ENCODE measurements at places on chromosomes 4 and X. TPM values are rescaled to one million over a fixed set of nuclear protein-coding genes. Genes with fewer than 3 reads are reported as not detected.

The NKX6-1 gene
- total RNA-seq: 89.6 TPM

The AFF1 gene
- total RNA-seq: 89.3 TPM

The SLC6A14 gene
- total RNA-seq: 0.51 TPM

The CCKAR gene
- 2.7 TPM for total RNA-seq

The CLGN gene
- total RNA-seq: 10.8 TPM

The PGAM4 gene
- total RNA-seq: not detected

The MTNR1A gene
- total RNA-seq: 2.6 TPM

The RPL9 gene
- total RNA-seq: 1,450 TPM

The RAB33A gene
- 0.87 TPM for total RNA-seq

The CLNK gene
- not detected for total RNA-seq

The GLRA3 gene
- 0.07 TPM for total RNA-seq

The GLUD2 gene
- total RNA-seq: 11.3 TPM

- no peak for DNase-seq
Measured at GRCh38 chr4:151114986-151115385, 15.6 kb downstream of the RPS3A start.

DNA sequence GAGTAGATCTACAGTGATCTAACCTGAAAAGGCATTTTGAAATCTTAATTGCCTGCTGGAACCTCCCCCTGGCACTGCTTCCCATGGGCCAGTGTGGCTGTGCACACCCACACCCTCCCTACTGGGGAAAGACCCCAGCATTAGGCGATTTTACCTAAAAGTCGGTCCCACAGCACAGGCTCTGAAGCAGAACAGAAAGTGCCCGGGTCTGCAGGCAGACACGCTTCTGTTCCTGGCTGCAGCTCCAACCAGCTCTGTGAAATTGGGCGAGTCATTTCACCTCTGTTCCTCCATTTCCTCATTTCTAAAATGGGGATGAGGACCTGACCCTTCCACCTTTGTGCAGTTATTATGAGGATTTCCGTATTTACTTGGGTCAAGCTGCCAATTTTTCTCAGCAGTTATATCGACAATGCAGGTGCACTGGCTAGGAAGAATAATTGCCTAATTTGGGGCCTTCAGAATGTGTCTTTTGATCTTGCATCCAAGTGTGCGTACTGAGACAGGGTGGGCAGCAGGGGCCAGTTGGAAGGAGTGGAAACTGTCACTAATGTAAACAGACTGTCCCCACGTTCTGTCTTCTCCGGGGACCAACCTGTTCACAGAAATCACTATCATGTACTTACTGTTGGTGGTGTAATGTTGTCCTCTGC, 7.1 kb downstream of the KLF3 start:
- DNase-seq: no peak

DNA sequence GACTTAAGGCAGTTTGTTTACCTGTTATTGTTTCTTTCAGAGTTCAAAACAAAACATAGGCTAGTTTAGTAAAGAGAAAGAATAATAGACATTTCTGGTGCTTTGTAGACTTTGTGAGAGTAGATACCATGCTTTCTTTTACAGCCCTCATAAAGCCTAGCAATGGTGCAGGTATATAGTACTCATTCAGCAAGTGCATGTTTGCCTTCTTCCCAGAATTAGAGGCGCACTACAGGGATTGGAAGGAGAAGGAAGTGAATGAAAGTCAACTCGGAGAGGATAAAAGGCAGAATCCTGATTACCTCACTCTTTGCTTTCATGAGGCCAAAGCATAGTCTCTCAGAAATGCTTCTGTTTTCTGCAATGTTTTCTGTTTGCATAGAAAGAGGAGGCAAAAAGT, 43.1 kb upstream of the FHDC1 start:
- DNase-seq: no peak

GRCh38 chr4:84634961-84635360, 52.0 kb downstream of the CDS1 start:
- DNase-seq: no peak

DNA sequence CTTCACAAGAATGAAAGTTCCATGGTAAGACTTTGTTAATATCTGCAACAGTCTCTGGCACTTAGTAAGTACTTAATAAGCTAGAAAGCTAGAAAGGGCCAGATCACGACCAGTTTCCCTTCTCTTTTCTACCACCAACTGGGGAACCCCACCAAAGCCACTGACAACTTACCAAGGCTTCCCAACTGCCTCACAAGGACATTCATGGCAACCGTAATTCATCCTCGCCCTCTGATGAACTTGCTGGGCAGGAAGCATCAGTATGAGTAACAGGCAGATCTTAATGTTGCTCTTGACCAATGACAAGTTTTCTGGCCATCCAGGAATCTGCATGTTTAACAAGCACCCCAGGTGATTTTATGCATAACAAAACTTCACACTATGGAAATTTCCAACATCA, 23.2 kb upstream of the ZCCHC13 start:
- no peak for DNase-seq

DNA sequence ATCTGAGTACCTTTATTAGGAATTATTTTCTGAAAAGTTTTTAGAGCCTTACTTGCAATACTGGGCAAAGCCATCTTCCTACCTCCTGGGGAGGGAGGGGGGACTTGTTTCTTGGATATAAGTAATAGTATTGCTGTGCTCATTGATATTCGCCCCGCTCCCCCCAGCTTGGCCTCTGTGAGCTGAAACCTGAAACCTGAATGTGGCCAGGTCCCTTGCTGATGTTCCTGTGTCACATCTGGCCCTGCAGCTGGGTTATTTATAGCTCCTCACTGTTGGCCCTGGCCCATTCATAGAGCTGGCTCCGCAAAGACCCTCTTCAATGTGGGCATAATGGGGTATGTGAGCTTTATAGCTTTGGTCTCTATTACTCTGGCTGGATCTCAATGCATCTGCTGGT, 59.5 kb downstream of the FRMPD3 start:
- DNase-seq: no peak

GRCh38 chr4:72591547-72592454, 22.8 kb upstream of the ADAMTS3 start:
- DNase-seq: no peak

DNA sequence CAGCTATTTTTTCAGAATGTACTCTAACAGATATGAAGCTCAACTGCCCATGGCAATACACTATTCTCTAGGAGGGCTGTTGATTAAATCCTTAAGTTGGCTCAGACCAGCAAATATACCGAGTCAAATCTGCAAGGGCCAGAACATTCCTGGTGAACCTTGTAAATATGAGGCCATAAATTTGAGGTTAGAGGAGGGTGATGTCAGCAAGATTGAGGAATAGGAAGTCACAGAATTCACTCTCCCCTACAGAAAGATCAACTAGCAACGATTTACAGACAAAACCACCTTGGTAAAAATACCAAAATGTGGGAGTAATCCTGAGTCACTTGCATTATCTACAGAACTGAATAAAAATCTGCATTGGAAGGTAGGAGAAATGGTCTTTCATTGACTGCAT, 399.3 kb downstream of the GPM6A start:
- no peak for DNase-seq

DNA sequence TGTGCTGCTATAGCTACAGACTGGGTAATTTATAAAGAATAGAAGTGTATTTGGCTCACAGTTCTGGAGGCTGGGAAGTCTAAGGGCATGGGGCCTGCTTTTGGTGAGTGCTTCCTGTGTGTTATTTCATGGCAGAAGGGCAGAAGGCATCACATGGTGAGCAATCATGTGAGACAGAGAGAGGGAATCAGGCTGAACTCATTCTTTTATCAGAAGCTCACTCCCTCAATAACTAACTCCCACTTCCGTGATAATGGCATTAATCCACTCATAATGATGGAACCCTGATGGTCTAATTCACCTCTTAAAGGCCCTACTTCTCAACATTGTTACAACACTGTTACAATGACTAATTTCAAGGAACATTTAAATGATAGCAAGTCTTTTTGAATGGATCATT, 129.4 kb downstream of the FAT4 start:
- no peak for DNase-seq

GRCh38 chr4:107734120-107734519, 14.1 kb upstream of the PAPSS1 start:
- no peak for DNase-seq

- no peak for DNase-seq
Measured at GRCh38 chr4:167854881-167855280, 237.5 kb upstream of the ANXA10 start.

- no peak for DNase-seq
Measured at GRCh38 chrX:13239272-13239671, 80.6 kb downstream of the ATXN3L start.

- no peak for DNase-seq
Measured at GRCh38 chr4:18012807-18013462, 8.6 kb downstream of the LCORL start.

DNA sequence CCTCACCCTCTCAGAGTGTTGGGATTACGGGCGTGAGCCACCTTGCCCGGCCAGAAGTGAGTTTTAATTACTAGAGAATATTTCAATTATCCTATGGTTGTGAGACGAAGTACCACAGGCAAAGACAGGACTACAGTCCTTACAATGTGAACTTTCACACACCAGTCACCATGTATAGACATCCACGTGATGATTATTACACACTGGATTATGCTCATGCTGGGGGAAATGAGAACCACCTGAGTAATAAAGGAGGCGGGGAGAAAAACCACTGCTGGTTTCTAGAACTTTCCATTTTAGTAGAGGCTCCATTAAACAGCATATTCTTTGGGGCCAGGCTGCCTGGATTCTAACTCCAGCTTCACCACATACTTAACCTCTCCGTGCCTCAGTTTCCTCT, 42.5 kb upstream of the TLR2 start:
- DNase-seq: no peak

DNA sequence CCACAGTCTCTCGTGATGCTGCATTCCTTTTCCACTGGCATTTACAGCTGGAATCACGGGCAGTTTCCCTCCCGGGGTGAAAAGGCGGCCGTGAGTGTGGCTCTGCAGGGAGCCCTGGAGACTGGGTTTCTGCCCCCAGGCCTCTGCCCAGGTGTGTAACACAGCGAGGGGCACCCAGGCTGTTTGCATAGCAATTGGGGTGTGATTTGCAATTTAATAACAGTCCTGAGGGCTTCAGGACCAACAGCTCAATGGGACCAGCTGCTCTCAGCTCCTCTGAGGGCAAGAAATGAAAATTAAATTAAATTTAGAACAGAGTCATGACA, 99.0 kb upstream of the SHOX start:
- DNase-seq: no peak

DNA sequence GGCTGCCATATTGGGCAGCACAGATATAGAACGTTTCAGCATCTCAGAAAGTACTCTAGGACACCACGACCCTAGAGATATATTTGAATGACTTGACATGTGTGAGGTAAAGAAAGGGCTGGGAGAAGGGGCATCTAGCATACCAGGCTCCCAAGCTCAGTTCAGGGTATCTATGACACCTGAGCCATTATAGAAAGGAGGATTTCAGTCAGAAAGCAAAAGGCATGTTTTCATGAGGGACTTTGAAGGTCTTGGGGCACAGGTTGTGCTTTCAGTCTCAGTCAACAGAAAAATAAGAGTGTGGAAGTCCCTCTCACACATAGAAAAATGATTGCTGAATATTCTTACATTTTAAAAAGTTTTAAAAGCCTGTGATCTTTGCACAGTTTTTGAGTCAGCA, 51.6 kb downstream of the NIPAL1 start:
- DNase-seq: no peak

DNA sequence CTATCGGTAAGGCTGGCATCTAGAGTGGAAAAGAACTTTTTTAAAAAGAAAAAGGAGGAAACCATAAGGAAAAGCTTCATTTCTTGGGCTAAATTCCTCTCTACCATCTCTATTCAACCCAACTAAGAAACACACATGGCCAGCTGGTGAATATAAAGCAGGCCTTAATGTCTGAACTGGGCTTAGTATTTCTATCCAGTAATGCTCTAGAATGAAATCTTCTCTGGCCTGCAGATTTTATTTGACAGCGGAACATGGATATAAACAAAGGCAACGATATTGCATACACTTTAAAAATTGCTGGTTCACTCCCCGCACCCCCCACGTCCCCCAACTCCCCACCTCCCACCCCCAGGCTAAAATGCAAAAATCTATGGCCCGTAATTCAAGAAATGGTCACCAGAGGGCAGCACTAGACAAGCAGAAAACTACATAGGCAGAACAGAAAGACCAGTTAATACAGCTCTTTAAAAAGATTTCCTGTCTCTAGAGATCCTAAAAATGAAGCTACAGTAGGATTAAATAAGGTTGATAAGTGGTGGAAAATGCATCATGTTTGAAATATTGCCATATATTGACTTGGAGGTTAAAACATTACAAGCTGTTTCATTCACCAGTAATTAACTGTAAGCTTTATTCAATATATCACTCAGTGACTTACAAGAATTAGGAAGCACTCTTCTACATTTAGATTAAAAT, 155.2 kb upstream of the GALNT7 start:
- DNase-seq: peak; percentile 54

DNA sequence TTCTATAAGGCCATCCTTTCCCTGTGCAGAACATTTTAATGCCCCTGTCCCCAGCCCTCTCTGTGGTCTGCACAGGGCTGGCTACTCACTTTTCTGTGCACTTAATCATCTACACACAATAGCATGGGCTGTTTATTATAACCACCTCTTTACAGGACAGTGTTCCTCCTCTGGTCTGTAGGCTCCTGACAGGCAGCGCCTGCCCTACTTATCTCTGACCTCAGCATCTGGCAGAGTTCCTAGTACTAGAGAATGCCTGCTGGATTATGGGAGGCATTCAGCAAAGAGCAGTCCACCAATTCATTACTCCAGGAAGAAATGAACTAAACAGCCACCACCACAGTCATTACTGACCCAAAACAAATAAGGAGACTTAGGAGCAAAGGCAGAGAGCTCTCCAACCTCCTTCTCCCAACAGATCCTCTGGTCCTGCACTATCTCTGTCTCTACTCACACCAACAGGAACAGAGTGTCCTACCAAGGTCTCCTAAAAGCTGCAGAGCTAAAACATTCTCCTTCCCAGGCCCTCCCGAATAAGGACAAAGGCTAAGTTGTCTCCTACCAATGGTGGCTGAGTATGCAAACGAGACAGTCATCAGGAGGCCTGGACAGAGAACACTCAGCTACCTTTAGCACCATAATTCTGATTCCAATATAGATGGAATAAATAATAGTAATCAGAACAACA, 279.2 kb downstream of the QDPR start:
- no peak for DNase-seq

GRCh38 chrX:71253253-71254091, 468 bp downstream of the ZMYM3 start:
- DNase-seq: peak; percentile 28

GRCh38 chr4:189771696-189772361, 168.8 kb upstream of the FRG1 start:
- DNase-seq: no peak
